Activated CD8-positive, alpha-beta memory T cell treated with anti-CD3 and anti-CD28 coated beads for 1 hour (primary cell): ENCODE measurements at places on chromosomes 16 and 17.

DNA sequence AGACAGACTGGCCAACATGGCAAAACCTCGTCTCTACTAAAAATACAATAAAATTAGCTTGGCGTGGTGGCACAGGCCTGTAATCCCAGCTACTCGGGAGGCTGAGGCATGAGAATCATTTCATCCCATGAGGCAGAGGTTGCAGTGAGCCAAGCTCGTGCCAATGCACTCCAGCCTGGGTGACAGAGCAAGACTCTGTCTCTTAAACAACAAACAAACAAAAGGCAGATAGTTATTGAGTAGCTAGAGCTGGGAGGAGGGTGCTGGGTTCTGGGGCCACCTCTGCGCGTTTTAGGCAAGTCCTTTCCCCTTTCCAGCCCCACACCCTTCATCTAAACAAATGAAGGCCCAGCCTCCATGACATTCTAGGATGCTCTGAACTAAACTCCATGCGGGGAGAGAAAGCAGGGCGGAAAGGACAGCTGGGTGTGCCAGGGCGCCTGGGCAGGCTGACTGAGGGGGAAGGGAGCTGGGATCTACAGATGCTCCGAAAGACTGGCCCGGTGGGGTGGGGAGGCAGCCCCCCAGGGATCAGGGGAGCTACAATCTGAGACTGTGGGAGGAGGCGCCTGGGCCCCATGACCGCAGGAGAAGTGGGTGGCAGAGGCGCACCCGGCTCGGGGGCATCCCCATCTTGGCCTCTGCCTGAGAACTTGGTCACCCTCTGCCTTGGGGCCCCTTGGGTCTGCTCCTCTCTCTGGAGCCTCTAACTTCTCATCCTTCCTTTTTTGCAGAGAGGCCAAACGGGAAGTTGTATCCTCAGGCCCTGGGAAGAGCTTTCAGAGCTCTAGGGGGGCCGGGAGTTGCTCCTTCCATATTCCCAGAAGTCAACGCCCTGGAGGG is 910 bp downstream of the ITGAL start:
- DNase-seq, result peak; percentile 30

GRCh38 chr16:26129997-26130396 is 438.2 kb downstream of the HS3ST4 start:
- DNase-seq, result no peak

DNA sequence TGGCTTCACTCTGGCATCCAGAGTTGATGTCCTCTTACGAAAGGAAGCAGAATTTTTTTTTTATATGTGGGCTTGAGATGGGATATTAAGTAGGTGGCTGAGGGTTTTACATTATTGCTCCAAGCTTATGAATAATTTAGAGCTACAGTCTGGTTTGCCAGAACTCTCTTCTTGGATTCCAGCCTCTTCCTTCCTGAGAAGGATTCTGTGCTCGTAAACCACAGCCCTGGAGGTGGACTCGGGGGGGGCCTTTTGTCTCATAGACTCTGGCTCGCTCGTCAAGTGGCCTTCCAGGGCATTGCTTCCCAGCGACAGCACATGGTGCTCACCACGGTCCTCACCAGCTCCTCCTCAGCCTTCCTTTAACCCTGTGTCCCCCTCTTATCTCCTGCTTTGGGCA is 43.2 kb downstream of the TMEM11 start:
- no peak for DNase-seq

DNA sequence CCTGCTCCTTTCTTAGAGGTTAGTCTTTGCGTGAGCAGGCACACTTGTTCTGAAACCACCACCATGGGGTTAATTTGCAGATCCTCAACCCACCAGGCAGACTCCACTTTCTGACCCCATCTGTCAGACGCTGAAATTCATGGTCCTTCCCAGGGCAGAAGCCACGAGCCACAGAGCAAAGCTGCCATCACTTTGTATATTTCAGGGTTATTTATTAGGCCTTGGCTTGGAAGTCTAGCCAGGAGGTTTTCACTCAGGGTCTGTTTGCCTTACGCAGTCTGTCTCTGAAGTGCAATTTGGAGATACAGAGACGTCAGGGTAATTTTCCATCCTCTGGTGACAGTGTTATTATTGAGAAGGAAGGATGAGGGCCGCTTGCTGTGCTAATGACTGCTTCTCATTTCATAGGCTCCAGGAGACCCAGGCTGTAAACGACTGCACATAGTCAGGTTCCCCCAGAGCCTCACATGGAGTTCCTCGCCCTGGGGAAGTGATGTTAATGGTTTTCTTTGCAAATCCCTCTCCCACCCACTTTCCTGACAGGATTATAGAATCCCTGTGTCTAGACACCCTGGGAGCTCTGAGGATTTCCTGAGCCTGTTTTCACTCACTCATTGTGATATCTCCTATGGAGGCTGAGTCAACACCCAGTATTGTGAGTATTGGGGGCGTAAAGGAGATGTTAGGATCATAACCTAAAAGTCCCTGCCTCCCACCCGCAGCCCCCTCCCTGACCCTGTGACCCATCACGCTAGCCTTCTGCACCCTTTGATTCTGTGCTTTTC is 269.0 kb downstream of the ABCC12 start:
- DNase-seq, result no peak

- peak; percentile 40 for DNase-seq
Observed at GRCh38 chr16:75097941-75098901, 18.4 kb downstream of the LDHD start.

DNA sequence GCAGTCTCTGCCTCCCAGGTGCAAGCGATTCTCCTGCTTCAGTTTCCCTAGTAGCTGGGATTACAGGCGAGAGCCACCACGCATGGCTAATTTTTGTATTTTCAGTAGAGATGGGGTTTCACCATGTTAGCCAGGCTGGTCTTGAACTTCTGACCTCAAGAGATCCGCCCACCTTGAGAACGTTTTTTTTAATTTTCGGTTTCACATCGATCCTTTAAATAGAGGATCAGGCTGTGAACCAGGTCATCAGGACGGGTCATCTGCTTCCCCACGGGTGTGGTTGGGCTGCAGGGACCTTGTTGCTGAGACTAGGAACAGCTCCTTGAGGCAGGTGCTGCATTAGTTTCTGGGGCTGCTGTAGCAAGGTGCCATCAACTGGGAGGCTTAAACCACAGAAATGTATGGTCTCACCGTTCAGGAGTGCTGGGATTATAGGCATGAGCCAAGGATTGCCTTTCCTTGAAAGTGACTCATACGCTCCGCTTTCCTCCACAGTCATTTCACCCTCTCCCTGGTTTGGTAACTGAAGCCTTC is 7.9 kb upstream of the NAGPA start:
- no peak for DNase-seq

DNA sequence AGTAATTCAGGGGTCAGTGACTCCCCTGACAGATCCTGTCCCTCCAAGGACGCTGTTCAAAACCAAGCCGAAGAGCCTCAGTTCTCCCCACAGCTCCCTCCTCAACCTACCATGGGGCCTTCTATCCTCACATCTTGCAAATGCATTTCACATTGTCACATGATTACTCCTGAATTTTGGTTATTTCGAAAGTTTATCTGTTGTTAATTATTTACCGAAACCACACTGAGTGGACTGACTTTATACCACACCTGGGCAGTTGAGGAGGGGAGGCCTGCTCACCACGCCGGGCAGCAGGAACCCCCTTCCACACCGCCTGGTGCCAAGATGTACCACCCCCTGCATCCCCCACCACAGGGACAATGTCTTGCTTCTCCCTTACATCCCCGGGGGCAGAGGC is 4.7 kb downstream of the TIMP2 start:
- DNase-seq, result no peak

- DNase-seq, result no peak
Observed at GRCh38 chr17:69717214-69717613, 302.7 kb downstream of the MAP2K6 start.

- no peak for DNase-seq
Observed at GRCh38 chr17:6498356-6498755, 54.1 kb downstream of the PIMREG start.

DNA sequence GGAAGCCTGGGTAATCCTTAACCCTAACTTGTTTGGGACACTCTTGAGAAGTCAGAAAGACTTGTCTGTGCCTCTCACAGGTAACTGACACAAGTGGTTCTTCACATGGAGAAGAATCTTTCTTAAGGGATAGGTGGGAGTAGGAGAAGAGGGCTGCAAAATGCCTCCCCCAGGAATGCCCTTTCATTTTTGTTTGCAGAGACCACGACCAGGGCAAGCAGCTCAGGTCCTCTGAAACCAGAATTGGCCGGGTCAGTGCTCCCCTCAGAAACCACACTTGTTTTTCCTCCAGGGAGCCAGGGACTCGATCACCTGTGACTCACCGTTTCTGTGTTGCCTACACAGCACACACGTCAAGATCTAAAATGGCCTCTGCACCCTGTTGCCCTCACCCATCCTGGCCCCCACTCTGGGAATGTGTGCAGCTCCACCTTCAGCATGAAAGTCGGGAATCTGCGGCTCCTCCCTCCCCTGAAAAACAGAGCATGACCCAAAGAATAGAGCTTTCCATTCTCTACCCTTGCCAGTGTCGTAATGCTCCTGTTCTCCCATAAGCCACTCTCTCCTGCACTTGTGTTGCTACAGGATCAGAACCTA is 36.1 kb downstream of the HNF1B start:
- no peak for DNase-seq

DNA sequence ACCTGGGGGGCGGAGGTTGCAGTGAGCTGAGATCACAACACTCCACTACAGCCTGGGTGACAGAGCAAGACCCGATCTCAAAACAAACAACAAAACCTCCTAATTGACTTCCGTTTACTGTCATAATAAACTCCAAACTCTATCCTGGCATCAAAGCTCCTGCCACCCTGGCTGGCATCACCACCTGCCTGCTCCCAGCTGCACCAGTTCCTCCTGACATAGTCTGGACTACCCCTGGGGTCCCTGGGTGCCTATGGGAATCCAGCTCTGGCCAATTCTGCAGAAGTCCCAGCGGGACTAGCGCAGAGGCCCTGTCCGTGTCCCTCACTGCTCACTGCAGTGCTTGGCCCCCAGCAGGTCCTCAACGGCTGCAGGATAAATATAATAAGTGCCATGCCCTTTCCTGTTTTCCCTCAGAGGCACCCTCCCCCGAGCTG is 723 bp downstream of the NTHL1 start:
- DNase-seq, result no peak

DNA sequence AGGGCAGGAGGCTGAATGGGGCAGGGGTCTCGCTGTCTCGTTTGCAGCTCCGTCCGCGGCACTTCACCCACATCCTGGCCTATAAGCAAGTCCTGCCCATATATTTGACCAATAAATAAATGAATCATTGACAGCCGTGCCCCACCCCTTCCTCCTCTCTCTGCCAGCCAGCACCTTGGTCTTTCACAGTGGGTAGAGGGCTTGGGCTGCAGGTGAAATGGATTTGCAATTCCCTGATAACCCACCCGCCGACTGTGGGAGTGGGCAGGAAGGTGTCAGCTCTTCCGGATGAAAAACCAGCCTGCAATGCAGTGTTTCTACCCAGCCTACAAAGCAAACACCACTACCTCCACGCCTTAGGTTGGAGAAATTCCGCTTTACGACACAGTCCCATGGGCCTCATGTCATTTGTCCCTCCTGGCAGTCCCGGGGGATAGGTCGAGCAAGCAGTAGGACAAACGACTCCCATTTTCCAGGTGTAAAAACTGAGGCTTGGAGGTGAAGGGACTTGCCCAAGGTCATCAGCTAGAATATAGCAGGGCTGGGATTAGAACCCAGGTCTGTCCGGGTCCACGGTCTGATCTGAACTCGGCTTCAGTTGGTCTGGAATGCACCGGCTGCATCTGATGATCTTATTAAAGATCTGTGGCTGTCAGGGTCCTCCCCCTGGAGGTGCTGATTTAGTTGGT is 79.0 kb downstream of the ABCC1 start:
- no peak for DNase-seq
